ENCODE measurements at places on chromosomes 2 and 18.

DNA sequence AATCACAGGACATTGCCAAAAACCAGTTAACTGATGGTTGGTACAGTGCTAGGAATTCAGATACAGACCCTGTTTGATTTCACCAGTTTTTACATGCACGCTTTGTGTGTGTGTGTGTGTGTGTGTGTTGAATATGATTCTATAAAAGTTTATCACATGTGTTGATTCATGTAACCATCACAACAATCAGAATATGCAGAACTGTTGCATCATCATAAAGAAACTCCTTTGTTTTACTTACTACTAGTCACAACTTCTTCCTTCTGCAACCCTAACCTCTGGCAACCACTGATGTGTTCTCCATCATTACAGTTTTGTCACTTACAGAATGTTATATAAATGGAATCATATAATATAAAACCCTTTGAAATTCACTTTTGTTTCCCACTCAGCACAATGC lies 144.8 kb upstream of the CYP26B1 start:
- no peak for DNase-seq

DNA sequence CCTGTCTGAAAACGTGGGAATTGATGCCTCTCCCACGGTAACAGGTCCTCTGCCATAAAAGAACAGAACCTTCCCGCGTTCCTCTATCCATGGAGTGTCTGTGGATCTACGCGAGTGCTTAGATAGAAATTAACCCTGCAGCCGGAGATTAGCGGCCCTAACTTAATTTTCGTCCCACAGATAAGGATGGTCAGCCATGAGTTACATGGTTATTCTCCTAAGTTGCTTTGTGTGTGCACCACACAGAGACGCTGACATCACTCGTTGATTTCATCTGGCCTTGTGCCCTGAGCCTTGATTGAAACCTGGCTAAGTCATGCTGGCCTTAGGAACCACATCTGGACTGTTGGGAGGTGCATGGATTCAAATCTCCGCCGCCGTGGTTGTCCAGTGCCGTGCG lies 132.1 kb downstream of the GBX2 start:
- no peak for DNase-seq

DNA sequence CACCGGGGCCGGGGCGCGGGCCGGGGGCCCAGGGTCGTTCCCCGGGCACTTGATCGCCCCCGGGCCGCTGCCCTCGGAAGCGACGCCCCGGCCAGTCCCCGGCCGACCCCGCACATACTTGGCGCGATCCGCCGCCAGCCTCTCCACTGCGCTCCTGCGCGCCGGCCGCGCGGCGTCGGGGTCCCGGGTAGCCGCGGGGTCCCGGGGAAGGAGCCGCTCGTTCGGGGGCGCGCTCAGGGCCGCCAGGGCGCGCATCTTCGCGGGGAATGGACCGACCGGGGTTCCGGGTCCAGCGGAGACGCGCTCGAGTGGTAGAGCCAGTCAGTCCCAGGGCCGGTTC lies 204 bp downstream of the FAM110C start:
- DNase-seq = no peak

DNA sequence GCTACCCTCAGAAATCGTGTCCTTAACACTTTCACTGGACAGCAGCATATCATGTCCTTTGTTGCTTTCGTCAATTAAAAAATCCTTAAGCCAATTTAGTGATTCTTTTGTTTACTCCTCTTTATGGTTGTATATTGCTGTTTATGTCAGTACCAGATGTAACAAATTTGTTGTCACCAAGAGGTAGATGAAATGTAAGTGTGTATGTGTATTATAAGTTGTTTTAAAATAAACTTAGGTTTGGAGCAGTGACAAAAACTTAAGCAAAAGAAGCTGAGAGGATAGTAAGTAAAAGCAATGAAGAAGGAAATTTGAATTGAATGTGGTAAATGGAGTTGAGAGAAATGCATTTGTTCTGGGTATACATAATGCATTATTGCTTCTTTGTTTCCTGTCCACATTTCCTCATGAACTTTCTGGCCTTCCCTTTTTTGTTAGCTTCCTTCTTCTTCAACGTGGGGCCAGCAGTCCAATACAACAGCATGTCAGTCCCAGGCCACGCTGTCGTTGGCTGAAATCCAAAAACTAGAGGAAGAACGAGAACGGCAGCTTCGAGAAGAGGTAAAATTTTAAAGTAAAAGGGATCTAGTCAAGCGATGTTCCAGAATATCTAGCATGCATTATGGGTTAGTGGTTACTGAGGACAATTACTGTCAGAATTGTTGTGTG lies 30.5 kb upstream of the SNORC start:
- no peak for DNase-seq

- no peak for DNase-seq
Measured at GRCh38 chr2:49165662-49166061, 11.3 kb upstream of the FSHR start.

All from ascending aorta (tissue), 2 donors.